ENCODE measurements at places on chromosomes 2 and 18.

- no peak for DNase-seq
These were observed 90.4 kb upstream of the UNC80 start for GRCh38 chr2:209681201-209681735.

- DNase-seq = no peak
These were observed 2.7 kb upstream of the TMBIM1 start for GRCh38 chr2:218295029-218295428.

DNA sequence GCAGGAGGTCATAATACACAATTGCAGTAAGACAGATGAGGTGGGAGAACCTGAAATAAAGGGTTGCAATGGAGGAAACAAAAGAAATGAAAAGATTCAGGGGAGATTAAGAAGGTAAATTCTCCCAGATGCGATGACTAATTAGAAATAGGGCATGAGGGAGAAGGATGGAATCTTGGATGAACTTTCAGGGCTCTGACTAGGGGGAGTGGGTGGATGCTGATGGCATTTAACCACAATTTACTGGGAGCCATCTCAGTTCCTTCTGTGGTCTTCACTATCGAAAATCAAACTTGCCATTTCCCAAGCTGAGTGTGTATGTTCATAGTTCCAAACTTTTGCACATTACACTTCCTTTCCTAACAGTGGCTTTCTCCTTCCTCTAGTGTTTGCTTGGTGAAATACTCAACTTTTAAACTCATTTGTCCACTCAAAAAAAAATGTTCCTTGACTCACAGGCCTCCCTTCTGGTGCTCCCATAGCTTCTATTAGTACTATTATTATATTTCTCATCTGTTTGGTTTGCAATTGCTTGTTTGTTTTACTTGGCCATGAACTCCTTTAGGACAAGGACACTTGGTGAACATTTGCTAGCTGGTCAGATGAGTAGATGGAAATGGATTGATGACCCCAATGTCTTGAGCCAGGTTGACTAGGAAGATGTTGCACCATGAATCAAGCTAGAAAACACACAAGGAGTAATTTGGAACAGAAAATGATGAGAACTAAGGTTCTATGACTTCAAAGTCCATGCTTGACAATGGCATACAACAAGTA lies 178.5 kb downstream of the DIS3L2 start:
- DNase-seq = no peak

GRCh38 chr2:15023221-15023620 lies 390.7 kb downstream of the LRATD1 start:
- no peak for DNase-seq

GRCh38 chr2:158194229-158194628 lies 92.6 kb downstream of the UPP2 start:
- no peak for DNase-seq

- no peak for DNase-seq
These were observed 486.3 kb downstream of the ARHGAP15 start for GRCh38 chr2:143615562-143615961.

DNA sequence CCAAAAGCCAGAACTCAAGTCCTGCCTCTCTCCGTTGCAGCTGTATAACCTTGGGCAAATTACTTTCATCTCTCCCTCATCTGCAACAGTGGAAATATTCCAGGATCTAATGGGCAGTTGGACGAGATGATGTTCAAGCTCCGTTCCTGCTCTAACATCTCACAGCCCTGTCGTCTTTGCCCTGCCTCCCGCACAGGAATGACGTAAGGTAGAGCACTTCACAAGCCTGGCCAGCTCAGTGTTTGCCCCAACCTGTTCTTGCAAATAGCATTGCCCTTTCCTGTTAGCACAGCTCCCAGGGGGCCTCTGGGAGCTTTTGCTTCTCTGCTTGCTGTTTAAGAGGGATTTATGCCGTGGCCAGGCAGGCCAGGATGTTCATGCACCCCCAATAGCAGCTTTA lies 107.9 kb downstream of the KLHL29 start:
- DNase-seq = no peak

GRCh38 chr18:2316751-2317696 lies 254.3 kb downstream of the METTL4 start:
- DNase-seq = no peak

DNA sequence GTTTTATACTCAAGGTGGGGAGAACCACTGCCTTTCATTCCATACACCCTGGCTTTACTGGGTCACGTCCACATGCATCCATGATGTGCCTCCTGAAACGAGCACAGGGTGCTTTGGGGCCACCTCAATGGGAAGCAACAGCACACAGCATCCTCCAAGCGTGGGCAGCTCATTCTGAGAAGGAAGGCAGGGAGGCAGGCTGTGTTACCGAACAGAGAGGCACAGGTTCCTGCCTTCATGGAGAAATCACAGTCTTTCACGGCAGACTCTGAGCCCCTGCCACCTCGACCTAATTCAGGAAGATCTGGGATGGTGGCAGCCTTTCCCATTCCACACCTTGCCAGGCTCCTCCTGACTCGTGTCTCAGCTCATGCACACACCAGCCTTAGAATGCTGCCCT lies 130.1 kb downstream of the GBX2 start:
- DNase-seq = no peak

DNA sequence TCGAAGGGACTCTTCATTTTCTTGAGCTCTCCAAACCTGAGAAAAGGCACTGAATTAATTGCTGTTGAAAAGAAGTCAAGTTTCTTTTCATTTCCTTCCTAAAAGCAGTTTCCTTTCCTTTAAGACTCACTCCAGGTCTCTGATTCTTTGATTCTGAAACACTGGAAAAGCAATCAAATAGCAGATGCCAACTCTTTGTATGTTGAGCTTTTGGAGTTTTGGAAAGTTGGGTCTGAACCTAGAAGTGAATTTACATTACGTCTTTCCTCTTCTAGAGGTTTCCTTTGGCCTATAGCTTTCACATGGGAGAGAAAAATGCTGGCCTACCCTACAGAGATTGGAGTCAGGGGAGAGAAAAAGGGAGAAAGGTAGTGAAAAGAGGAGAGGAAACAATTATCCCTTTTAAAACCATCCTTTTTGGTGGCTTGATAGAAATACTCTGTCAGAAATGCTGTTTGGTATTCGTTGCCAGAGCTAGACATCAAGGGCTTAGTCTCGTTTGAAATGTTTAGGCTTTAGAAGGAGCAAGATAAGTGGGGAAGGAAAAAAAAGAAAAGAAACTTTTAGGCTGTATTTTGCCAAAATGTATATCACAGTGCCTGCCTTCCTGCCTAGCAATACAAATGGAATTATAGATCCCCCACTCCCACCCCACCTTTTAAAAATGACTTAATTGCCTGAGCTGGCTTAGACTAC lies 187.7 kb downstream of the PRPF40A start:
- no peak for DNase-seq

DNA sequence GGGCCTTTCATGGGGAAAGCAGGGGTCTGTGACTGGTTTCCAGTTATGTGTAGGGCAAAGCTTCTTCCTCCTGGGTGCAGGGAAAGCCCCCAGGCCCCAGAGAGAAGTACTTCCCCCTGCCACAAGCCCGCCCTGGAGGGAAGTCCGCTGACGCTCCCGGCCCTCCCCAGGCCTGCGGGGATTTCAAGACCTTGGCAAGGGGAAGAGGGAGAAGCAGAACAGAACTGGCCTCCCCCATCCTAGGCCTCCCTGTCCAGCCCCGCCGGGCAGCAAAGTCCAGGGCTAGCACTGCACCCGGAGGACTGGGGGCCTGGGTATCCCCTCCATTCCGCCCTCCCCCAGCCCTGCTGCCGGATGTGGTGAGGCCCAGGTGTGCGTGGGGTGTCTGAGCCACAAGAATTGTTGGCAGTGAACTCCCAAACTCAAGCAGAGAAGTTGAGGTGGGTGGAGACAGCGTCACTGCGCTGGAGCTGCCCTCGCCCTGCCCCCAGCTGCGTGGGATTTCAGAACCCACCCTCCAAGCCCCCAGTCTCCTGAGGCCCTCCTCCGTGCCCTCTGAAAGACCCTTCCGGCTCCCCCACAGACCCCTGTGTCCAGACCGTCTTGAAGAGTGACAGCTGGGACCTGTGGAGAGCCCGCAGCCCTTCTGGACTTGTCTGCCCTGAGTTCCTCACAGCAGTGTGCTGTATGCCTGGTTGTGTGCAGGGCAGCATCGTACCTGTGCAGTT lies 1.1 kb upstream of the DUSP2 start:
- no peak for DNase-seq

Data from stimulated activated CD8-positive, alpha-beta memory T cell treated with anti-CD3 and anti-CD28 coated beads, Interleukin-7, amount 100 ng/mL, for 1 hour (primary cell).